IMR-90 (cell line): ENCODE measurements at places on chromosomes 4 and X. TPM values are rescaled to one million over a fixed set of nuclear protein-coding genes. Genes with fewer than 3 reads are reported as not detected.

DNA sequence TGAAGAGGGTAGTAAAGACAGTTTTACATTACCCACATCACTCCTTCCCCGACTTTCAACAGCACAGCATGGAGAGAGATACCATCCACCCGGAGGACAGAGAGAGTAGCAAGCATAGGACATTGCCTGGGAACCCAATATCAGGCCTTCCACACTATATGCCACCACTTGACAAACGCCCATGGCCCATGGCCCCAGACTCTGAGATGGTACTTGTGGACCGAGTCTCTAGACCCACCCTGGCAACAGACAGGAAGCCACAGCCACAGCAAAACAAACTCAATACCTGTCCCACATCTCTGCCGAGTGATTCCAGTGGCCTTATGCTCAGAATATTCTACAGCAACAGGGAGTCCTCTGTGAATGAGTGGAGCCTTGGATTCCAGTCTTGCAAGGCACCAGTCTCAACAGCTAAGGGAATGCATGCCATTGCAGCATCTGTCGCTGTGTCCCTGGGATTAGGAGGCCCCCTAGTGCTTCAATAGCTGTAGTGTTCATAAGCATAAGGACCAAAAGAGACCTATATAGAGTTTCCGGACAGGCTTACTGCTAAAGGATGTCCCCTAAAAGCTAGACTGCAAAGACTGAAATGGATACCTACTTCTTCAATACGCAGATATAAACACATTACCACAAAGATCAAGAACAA is 14.7 kb upstream of the CT55 start:
- peak; percentile 46 for DNase-seq

DNA sequence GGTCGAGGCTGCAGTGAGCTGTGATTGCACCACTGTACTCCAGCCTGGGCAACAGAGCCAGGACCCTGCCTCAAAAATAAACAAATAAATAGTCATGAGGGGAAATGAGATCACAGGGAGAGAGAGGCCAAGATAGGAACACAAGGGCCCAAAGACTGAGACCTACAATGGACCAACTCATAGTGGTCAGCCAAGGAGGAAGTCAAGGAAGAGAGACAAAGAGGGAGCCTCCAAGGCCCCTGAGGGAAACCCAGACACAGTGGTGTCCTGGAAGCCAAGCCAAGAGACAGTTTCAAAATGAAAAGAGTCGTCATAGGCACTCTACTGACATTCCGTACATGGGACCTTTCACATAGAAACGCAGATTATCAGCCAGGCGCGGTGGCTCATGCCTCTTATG is 153.3 kb downstream of the BCOR start:
- no peak for DNase-seq

- DNase-seq, result peak; percentile 29
Measured at GRCh38 chr4:127809173-127809800, 27.2 kb downstream of the HSPA4L start.

GRCh38 chr4:114163051-114163450 is 183.6 kb upstream of the ARSJ start:
- peak; percentile 14 for DNase-seq

- no peak for DNase-seq
Measured at GRCh38 chr4:155982736-155983385, 29.2 kb upstream of the CTSO start.

GRCh38 chr4:94939791-94940519 is 182.2 kb downstream of the BMPR1B start:
- peak; percentile 51 for DNase-seq

GRCh38 chrX:39773923-39774773 is 323.6 kb downstream of the BCOR start:
- peak; percentile 28 for DNase-seq

DNA sequence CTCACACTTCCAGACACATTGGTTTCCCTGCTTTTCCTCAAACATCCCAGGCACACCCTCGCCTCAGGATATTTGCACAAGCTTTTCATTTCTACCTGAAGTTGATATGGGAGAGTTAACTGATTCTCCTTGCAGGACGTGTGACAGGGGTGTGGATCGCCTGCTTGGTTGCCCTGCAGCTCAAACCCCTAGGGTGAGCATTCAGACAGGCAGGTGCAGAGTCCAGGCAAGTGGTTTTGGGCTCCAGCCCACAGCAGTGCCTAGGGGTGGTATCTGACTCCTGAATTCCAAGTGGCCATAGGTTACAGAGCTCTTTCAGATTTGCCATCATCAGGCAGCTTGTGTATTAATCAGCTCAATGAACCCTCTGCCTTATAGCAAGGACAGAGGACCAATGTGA is 1104.2 kb upstream of the IGFBP7 start:
- DNase-seq, result no peak

- peak; percentile 26 for DNase-seq
Measured at GRCh38 chrX:26442340-26442739, 226.4 kb downstream of the MAGEB5 start.

DNA sequence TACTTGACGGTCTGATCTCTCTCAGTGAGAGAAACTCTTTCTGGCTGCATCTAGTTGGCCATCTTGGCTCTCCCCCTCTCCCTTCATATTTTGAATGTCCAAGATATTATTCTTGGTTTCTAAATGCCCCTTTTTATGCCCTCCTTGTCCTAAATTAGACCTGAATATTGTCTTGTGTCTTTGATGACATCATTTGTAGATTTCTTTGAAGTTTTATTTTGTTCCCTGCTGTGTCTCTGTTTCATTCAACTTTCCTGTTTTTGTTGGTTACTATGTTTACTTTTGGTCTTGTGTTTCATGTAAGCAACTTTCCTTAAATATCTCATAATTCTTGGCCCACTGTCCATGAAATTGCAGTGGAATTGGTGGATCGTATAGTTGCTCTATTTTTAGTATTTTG is 46.1 kb upstream of the PASD1 start:
- DNase-seq, result no peak

GRCh38 chr4:96736352-96736889 is 896.5 kb downstream of the PDHA2 start:
- no peak for DNase-seq

DNA sequence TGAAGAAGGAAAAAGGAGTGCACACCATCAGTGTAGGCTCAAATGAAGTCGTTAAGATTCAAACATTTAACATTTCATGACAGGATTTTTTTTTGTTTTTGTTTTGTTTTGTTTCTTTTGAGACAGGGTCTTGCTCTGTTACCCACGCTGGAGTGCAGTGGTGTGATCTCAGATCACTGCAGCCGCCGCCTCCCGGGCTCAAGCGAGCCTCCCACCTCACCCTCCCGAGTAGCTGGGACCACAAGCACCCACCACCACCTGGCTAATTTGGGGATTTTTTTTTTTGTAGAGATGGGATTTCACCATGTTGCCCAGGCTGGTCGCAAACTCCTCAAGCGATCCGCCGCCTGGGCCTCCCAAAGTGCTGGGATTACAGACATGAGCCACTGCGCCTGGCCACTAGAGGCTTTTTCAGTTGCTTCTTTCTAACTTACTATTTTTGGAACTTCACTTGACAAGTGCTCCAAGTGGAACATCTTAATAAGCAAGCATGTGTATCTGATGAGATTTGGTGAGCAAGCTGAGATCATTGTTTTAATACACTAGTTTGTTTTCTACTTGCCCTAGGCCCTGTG is 78.9 kb upstream of the CNKSR2 start:
- no peak for DNase-seq

DNA sequence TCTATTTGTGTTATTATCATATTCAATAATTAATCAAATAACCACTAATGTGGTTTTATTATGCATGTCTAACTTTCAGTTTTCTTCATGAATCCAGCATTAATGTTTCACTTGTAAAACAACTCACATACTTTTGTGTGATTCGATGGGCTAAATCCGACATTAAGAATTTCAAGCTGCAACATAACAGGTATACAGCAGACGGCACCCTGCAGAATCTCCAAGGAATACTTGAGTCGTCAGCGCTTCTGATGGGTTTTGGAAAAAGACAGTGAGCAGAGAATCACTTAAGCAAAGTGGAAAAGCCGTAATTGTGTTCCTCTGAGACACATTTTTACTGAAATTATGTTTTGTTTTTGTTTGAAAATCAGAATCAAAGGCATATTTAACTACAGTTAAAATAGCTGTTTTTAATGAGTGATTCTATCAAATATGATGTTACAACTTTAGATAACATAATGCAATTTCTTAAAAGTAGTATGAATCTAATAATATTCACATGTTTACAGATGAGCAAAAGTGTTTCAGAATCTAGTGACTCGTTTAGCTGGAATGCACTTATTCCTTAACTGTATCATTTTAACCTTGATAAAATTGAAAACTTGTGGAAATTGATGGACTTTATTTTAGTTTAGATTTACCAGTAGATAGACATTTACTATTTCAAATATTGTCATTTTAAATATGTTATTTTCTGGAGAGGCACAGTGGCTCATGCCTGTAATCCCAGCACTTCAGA is 514.8 kb downstream of the CCSER1 start:
- no peak for DNase-seq

DNA sequence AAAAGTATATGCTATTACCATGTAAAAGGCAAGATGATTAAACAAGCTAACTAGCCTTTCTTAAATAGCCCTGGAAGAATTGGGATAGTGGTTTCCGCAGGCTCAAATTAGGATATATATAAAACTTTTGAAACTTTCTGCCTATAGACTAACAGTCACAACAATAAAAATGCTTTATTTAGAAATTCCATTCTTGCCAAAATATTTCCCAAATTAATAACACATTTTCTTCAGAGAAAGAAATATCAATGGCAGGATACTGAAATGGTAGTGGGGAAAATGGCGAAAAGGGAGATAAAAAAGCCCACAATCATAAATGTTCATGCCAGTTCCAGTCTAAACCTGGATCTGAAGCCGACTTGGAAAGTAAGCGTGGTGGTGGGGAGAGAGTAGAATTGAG is 56.0 kb downstream of the MAD2L1 start:
- no peak for DNase-seq

GRCh38 chr4:185421366-185422124 is 4.2 kb downstream of the UFSP2 start:
- DNase-seq, result peak; percentile 68

DNA sequence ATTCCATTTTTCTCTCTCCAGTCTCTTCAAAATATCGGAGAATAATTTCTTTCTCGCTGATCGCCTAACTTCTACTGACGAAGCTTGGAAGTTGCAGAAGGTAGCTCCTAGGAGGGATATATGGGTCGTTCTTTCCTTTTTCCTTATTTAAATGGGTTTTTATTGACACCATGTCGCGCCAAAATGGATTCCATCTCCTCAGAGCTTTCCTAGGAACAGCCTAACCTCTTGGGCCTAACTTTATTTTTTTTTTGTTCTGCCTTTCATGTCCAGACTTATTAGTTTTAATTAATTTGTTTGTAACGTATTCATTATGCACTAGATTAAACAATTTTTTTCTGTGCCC is 359.4 kb upstream of the ZCCHC13 start:
- DNase-seq, result peak; percentile 6

DNA sequence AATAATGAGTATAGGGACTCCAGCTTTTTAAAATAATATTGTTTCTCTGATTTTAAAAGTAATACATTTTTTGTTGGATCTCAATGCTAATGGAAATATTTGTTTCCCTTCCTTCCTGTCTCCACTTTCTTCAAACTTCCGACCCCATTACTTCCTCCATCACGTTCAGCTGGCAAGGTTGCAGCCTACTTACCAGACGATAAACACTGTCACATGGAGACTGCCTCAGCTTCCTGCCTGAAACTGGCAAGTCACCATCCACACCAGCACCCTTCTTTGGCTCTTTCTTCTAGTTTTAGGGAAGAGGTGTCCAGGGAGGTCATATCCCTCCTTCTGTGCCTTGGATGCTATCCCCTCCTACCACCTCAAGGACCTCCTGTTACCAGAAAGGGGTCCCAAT is 3.4 kb upstream of the INTU start:
- no peak for DNase-seq

GRCh38 chrX:96771486-96771885 is 86.8 kb downstream of the DIAPH2 start:
- no peak for DNase-seq

DNA sequence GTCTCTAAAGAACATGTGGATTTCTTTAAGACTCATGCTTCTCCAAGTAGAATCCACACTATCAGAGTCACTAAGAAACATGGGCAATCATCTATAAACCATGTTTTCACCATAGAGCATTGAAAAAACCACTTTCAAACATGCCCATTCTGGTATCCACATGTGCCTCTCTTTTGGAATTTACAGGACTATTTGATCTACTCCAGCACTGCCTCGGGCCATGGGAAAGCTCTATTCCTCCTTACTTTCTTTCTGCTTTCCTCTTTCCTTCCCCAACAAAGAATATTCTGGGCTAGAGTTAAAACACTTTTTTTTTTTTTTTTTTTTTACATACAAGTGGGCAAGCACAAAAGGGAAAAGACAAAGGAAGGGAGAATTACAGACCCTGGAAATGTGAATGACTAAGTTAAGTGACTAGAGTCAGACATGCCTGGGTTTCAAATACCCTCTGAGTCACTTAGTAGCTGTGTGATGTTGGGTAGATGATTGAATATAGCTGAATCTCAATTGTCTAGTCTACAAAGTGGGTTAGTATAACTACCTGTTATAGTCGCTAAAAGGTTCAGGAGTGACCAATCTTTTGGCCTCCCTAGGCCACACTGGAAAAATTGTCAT is 847.7 kb upstream of the INTU start:
- peak; percentile 30 for DNase-seq

DNA sequence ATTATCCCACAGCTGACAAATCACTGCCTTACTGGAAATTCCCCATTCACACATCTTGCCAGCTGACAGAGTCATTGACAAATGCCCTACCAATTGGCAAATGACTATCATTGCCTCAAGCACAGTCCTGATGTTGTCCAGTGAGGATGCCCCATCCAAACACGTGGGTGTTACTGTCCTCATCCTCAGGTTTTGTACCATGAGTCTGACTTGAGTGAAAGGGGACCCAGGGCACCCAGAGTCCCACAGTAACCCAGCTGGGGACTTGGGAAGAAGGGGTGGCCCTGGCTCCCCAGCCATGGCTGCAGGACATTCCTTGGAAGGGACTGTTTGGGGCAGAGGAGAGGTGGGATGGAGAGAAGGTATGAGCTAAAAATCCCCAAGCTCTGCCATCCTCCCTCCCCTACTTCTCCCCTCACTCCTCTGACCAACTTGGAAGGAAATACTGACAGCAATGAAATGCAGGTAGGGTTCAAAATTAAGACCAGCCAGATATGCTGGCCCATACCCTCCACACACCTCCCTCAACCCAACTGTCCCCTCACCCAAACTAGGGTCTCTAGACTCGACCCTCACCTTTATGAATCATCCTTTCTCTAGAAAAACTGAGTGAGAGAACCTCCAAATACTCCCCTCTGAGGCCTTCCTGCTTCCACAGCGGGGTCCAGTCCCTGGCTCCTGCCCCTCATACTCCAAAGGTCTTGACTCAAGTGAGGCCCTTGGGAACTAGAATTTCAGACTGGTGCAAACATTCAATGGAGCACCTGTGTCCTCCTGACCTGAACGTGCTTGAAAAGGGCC is 5.1 kb downstream of the TIMP1 start:
- peak; percentile 27 for DNase-seq

Gene MAGEA2B
- polyA plus RNA-seq, result not detected in 2 replicates

Gene ALB
- polyA plus RNA-seq, result not detected in 2 replicates

Gene SLC30A9
- 26.6 and 32.0 TPM in 2 replicates for polyA plus RNA-seq

Gene COL25A1
- 0.05 TPM in 1 of 2 replicates, not detected in the other for polyA plus RNA-seq

Gene MAP3K15
- 0.10 and 0.13 TPM in 2 replicates for polyA plus RNA-seq

Gene FGB
- not detected in 2 replicates for polyA plus RNA-seq

Gene ABCG2
- 0.27 and 0.50 TPM in 2 replicates for polyA plus RNA-seq

Gene EVC
- polyA plus RNA-seq, result 18.8 and 18.9 TPM in 2 replicates

Gene DIPK2B
- not detected in 2 replicates for polyA plus RNA-seq

Gene IL2RG
- polyA plus RNA-seq, result not detected in 2 replicates

Gene TBC1D8B
- polyA plus RNA-seq, result 5.8 and 8.3 TPM in 2 replicates

Gene USP51
- polyA plus RNA-seq, result 0.26 and 0.30 TPM in 2 replicates

Gene CFAP99
- not detected in 2 replicates for polyA plus RNA-seq

Gene OTC
- not detected in 2 replicates for polyA plus RNA-seq

Gene KLHL4
- polyA plus RNA-seq, result 0.44 and 0.50 TPM in 2 replicates

Gene TMEM150C
- 0.09 and 0.10 TPM in 2 replicates for polyA plus RNA-seq

Gene PAGE2
- polyA plus RNA-seq, result not detected in 2 replicates

Gene RHOXF2B
- polyA plus RNA-seq, result not detected in 2 replicates
